Epithelial cell of prostate (primary cell): ENCODE measurements at places on chromosomes 2 and 18.

GRCh38 chr18:9900699-9901098, 13.1 kb upstream of the VAPA start:
- DNase-seq, result no peak

DNA sequence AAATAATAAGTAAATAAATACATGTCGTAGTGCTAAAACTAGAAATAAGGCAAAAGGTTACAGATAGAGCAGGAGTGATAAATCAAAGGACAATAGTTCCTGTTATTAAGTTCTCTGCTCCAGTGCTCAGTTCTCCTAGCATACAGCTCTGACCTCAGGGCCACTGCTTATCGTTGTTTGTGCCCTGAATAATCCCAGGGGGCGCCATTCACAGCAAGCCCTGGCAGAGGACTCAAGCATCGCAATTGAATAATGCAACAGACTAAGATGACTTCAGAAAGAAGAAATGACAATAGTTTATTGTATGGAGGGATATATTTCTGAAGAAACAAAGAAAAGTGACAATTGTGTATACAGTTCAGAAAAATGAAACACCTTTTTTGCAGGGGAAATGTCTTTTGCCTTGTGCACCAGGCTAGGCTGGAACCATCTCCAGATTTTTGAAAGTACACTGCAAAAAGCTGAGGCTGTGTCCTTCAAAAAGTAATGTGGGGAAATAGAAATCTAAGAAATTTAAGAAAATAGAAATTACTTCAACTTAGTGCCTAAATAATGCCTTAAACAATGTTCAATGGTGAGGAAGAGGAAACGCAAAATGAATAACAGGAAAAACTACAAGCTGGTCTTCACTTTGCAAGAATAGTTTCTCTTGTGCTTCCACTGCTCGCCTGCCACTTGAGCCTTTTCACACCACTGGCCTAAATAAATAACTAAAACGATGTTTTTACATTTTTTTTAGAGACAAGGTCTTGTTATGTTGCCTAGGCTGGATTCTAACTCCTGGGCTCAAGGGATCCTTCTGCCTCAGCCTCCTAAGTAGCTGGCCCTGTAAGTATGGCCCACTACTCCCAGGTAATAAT, 19.0 kb upstream of the CCNYL1 start:
- no peak for DNase-seq

- DNase-seq, result no peak
Observed at GRCh38 chr2:75896779-75897366, 186.2 kb upstream of the GCFC2 start.

DNA sequence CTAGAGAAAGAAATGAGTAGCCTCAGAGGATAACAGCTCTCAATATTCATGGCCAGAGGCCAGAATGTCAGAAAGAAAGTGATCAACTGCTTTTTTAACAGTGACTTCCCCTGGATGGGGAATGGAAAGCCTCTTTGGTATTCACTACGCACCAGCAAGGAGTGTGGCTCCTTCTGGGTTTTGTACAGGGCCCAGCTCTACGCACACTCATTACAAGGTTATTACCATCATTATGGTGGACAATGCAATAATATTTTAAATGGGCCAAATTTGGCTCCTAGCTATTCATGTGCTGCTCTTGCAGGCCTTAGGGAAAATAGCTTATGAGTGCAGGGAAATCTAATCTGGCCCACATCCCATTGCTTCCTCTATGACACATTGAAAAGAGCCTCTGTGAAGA, 1149.5 kb upstream of the FANCL start:
- no peak for DNase-seq

DNA sequence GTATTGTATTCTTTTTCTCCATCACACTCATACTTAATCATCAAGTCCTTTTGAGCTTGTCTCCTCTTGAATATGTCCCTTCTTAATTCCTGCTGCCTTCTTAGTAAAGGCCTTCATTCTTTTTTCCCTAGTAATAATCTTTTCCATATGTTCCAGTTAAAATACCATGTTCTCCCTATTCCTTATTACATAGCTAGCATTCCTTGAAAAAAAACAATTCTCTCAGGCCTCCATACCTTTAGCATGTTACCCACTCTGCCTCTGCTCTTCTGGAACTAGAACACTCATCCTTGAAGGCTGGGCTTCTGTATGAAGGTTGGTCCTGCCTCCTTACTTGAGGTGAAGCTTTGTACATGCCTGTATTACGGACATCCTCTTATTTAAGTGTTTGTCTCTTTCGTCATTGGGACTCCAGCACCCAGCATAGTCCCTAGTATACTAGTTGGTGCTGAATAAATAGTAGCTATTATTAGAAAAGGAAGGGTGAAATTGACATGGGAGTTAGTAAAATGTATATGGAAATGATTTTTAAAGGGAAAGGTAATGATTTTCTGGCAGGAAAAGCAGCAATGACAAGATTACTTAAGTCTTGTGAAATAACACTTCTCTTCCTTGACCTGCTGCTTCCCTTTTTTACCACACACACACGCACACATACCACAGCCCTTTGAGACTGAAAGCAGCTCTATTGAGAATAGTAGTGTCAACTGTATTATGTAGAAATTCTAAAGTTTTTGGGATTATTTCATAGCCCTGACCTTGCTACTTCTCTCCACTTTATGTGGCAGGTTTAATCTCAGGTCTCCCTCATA, 45.6 kb downstream of the REL start:
- no peak for DNase-seq

DNA sequence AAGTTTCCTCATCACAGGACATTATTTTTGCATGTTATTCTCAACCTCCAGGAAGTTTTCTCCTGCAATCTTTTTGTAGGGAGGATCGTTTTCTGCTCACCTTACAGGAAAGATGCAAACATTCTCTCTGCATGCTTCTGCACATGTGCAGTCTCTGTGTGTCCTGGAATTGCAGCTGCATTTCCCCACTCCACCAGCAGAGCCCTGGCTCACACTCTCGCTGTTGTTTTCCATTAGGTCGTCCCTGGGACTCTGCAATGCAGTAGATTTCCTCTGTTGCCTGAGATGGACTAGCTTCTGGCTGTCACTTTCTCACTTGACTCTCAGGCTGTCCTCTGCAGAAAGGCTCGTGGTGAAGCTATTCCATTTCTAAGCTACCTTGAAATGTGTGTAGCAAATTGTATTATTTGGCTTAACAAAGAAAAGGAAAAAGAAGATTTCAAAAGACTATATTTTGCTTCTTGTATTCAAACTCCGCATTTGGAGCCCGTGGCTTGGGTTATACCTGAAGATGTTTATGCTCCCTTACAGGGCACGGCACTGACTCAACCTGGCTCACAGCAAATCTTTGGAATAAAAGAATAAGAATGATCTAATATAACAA, 346.7 kb downstream of the RAD51AP2 start:
- DNase-seq, result no peak
